ENCODE measurements at places on chromosomes 6 and 20.
A peak's percentile ranks its signal among the peaks of the same experiment; 100 is the strongest.

- peak; percentile 56 for DNase-seq
These were observed 56.8 kb downstream of the NCOA3 start for GRCh38 chr20:47558295-47559066.

GRCh38 chr6:41306187-41306854 is 19.8 kb upstream of the TREM1 start:
- DNase-seq = peak; percentile 5

GRCh38 chr6:162653808-162654207 is 73.8 kb downstream of the PRKN start:
- DNase-seq = no peak

GRCh38 chr6:87049779-87050178 is 45.1 kb downstream of the CGA start:
- no peak for DNase-seq

DNA sequence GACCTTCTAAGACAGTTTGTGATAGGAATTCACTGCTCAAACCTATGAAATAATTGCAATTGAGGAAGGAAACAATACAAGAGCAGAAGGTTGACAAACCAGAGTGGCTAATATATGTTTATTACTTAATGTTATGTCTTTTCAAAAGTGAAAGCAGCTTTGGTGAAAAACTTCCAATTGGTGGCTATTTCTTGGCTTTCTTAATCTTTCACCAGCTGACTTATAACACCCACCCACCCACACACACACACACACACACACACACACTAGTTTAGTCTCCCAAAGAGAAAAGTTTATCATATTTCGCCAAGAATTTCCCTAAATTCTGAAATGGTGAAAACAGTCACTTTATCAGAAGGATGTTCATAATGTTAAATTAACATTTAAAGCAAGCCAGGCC is 583.5 kb downstream of the EYS start:
- no peak for DNase-seq

GRCh38 chr6:168834801-168835200 is 393.8 kb downstream of the SMOC2 start:
- DNase-seq = no peak

DNA sequence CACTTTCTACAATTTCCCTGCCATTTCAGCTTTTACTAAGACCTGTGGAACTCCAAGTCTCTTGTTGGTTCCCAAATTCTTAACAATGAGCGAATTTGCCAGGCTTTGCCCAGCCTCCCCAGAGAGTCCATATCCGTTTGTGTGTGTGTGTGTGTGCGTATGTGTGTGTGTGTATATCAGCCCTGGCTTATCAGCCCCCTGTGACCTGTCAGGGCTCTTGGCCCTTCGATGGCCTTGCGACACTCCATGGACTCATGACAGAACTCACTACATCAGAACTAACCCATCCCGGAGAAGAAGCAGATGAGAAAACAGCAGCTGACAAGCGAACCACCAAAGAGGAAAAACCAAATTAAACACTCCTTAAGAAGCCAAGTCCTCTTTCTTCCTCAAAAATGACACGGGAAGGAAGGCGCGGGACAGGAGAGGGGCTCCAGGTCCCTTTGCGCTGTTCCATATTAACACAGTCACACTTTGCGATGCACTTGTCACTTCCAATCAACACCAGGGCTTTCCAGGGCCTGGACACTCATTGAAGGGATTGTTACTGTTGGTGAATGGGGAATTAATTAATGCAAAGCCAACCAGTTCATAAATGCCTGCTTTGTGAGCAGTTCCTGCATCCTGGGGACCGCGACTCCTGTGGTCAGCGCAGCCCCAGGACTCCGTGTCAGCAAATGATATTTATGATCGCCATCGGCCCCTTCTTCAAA is 524.0 kb downstream of the CD83 start:
- no peak for DNase-seq

- DNase-seq = no peak
These were observed 21.6 kb downstream of the STX7 start for GRCh38 chr6:132491303-132491702.

DNA sequence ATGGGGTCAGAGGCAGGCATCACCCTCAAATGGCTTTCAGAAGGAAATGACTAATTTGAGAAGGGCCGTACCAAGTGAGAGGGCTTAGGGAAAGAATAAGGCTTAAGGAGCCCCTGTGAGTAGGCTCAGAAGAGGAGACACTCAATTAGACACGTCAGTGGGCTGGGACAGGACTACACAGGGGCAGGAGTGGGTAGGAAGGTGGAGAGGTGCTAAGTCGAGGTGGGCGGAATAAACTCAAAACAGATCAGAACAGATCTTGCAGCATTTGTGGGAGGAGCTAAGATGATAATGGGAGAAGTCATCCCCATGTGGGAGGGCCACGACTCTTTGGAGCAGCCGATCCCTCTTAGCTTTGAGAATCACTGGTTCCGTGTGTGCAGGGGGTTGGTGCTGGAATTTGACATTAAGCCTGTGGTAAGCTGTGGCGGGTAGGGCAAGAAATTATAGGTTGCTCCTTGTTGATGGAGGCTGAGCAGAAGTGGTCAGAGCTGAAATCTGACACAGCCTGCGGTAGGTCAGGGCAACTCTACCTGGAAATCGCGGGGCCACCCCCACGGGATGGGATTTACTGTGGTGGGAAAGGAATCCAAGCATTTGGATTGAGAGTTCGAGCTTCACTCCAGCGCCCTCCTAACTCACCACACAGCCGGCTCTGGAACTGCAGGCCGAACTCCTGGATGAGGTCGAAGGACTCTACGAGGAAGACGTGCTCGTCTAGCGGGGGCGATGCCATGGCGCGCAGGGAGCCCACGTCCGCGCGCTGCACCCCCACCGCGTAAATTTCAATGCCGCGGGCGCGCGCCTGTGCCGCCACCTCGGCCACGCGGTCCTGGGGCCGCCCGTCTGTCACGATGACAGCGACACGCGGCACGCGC is 2.8 kb upstream of the RBPJL start:
- DNase-seq = no peak

- DNase-seq = no peak
These were observed 497.0 kb downstream of the BTBD3 start for GRCh38 chr20:12414446-12415274.

DNA sequence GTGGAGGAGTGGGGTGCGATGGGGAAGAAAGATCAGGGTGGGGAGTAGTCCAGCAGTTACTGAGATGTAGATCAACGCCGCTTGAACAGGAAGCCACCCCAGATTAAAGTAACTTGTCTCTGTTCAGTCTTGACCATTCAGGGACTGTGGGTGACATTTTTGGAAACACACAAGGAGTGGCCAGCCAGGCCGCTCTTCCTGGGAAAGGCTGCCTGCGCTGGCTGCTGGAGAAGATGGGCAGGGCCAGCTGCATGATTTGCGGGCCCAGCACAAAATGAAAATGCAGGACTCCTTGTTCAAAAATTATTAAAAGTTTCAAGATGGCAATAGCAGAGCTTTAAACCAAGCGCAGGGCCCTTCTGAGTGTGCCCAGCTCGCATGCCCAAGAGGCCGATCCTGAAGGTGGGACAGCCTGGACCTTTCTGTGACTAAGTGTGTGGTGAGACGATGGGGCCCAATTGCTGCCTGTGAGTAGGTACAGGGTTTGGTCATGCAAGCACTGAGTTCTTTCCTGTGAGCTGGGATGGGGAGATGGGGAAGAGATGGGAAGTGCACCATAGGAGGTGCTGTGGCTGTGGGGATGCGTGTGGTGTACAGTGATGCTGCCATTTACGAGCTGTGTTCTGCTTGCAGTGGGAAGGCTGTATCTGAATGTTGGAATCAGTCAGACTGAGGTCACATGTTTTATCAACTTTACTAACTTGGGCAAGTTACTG is 51.3 kb downstream of the DAAM2 start:
- DNase-seq = no peak

DNA sequence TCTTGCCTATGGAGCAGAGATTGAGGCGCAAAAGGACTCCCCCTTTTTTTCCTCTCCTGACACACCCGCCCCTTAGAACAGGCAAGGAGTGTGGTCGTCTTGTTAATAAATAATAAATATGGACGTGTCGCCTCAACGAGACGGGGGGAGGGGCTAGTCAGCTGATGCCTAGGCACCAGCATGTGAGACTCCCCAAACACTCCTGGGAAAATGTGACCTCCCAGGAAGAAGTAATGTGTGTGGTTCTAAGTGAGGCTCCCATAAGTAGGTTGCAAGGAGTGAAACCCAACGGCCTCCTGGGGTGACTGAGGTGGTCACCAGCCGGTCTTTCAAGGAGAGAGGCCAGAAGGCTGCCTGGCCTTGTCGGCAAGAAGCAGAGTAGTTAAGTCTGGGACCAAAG is 1.1 kb upstream of the FAXC start:
- no peak for DNase-seq

DNA sequence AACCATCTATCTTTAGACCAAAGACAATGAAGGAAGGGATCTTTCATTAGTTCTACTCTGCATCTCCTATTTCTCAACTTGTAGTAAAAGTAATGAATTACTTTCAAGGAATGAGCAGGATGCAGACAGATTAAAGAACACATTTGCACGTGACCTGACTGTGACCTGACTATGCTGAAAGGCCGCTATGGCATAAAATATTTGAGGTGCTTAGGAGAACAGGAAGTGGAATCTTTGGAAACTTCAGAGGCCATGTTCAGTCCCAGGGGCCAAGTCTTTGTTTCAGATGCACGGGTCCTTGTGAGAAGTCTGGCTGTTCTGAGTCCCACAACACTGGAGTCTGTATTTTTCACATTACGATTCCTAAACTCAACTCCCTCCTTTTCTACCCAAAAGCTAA is 41.0 kb downstream of the NINL start:
- no peak for DNase-seq

- no peak for DNase-seq
These were observed 7.5 kb downstream of the FOXS1 start for GRCh38 chr20:31837896-31838397.

DNA sequence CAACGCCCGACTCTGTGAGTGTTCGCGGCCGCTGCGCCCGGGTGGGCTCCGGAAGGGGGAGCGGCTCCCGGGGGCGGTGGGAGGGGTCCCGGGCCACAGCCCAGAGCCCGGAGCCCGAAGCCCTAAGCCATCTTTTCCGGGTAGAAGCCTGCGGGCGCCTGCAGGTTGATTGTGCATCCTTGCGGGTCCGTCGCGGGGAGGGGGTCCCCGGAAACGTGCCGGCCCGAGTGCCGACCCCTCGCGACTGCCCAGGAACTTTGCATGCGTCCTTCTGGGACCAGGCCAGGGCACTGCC is 413 bp downstream of the PTPRA start:
- DNase-seq = no peak

DNA sequence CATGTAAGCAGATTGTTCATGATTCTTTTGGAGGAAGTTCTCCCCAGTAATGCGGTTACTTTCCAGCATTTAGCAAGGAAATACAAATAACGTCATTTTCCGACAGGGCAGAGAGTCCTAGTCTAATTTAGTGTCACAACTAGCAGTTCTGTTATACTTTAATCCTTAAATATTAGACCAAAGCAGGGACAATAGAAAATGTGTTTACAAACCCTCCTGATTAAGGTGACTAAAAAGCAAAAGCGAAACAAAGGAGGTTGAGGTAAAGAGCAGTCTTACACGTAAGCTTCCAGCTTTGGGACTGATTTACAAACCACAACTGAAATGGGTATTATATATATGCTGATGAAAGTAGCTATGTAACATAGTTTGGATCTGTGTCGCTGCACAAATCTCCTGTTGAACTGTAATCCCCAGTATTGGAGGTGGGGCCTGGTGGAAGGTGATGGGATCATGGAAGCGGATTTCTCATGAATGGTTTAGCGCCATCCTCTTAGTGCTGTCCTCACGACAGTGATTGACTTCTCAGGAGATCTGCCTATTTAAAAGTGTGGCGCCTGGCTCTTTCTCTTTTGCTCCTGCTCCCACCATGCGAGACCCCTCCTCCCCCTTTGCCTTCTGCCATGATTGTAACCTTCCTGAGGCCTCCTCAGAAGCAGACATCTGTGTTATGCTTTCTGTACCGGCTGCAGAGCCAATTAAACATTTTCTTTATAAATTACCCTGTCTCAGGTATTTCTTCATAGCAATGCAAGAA is 81.9 kb downstream of the PLCB1 start:
- DNase-seq = no peak

- DNase-seq = no peak
These were observed 80.8 kb downstream of the PRND start for GRCh38 chr20:4802527-4802926.

- no peak for DNase-seq
These were observed 2.9 kb upstream of the GZF1 start for GRCh38 chr20:23358923-23359593.

DNA sequence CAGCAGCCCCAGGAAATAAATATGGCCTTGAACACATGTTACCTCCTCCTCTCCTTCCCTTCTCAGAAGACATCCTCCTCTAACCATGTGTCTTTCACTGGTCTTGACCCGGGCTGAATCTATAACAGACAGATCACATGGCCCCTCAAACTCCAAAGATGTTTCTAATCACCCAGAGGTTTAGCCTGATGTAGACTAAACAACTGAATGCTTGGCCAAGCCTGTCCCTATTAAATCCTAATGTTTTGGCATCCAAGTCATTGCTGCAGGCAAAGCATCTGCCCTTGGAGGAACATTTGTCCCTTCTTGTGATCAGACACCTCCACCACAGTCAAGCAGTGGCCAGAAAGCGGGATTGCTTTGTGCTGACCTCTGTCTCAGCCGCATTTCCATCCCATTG is 65.5 kb downstream of the ANKRD60 start:
- DNase-seq = no peak

GRCh38 chr6:111658462-111659154 is 52.9 kb upstream of the TRAF3IP2 start:
- DNase-seq = no peak

DNA sequence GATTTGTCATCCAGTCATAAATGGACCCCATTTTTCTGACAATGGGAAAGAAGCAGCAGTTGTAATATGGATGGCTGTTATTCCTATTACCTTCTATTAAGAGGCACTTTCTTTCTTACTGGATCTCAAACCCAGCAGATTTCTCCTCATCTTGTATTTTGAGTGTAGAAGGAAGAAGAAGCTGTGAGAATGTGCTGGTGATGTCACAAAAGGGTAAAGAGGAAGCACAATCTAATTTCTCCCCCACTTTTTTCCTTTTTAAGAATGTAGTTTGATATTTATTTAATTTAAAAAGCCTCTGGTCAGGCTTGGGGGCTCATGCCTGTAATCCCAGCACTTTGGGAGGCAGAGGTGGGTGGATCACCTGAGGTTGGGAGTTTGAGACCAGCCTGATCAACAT is 100.0 kb upstream of the JARID2 start:
- no peak for DNase-seq

- no peak for DNase-seq
These were observed 133.6 kb downstream of the TFAP2B start for GRCh38 chr6:50952092-50952907.

DNA sequence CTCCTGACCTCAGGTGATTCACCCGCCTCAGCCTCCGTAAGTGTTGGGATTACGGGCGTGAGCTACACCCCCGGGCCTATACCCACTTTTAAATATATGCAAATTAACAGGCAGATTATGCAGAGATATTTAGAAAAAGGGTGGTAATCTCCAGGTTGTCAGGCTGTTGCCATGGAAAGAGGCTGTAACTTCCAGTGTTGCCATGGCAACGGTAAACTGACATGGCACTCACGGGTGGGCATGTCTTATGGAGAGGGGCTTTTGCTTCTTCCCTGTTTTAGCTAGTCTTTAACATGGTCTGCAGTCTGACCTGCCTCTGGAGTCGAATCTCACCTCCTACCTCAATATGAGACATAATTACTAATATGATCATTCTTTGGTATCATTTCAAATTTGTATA is 44.9 kb downstream of the ZNF334 start:
- no peak for DNase-seq
